ENCODE measurements at places on chromosomes 13 and 19. TPM values are rescaled to one million over a fixed set of nuclear protein-coding genes. Genes with fewer than 3 reads are reported as not detected.

Gene KIR3DL1
- not detected for total RNA-seq

Gene ZFR2
- not detected for total RNA-seq

Gene IL17D
- 2.0 TPM for total RNA-seq

Gene KLK12
- total RNA-seq = not detected

Gene ZNF382
- total RNA-seq = 6.9 TPM

Gene PRR36
- total RNA-seq = not detected

Gene IGLON5
- total RNA-seq = not detected

Gene PROZ
- not detected for total RNA-seq

Gene NLRP11
- total RNA-seq = not detected

Gene C5AR1
- not detected for total RNA-seq

Gene P2RY11
- 2.3 TPM for total RNA-seq

Gene PDX1
- total RNA-seq = not detected

Gene HDGFL2
- total RNA-seq = 57.0 TPM

Gene ZNF136
- total RNA-seq = 4.7 TPM

Gene MEF2B
- not detected for total RNA-seq

Gene ZNF625
- total RNA-seq = 13.3 TPM

Gene ZSCAN18
- total RNA-seq = 13.9 TPM

Gene CFD
- 2.3 TPM for total RNA-seq

Gene TEX101
- not detected for total RNA-seq

Gene NFKBIB
- 17.9 TPM for total RNA-seq

Gene MAST1
- 0.53 TPM for total RNA-seq
